Left ventricle myocardium inferior (tissue), 1 donor: ENCODE measurements at places on chromosomes 7 and 10. TPM values are rescaled to one million over a fixed set of nuclear protein-coding genes. Genes with fewer than 3 reads are reported as not detected.
A peak's percentile ranks its signal among the peaks of the same experiment; 100 is the strongest.

- peaks cover 48% of the 10 kb centered on the region for H3K4me1 ChIP-seq
- no peaks in the 10 kb centered on the region for H3K27me3 ChIP-seq
- peak; percentile 42 for DNase-seq
- H3K36me3 ChIP-seq, result peaks cover 12% of the 10 kb centered on the region
These were observed 527 bp downstream of the AKR1B1 start for GRCh38 chr7:134458341-134458805.

DNA sequence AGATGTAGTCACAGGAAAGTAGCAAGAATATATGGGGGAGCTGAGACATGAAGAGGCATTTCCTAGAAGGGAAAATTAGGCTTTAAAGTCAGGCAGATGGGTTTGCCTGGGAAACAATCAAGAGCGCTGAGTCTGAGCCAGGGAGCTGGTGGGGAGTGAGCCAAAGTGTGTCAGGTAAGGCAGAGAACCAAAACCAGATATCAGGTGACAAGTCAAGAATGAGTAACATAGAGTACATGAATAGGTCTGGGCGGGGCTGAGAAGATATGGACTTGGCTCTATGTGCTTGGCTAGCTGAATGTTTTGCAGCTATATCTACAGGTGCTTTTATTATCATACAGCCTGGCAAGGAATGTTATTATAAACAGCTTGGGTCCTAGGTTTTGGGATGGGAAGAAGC is 49.3 kb downstream of the GPR141 start:
- H3K4me3 ChIP-seq, result no peak overlapping the region
- DNase-seq, result no peak
- no peaks in the 10 kb centered on the region for H3K27me3 ChIP-seq
- H3K4me1 ChIP-seq, result peaks cover 29% of the 10 kb centered on the region
- no peak overlapping the region for H3K27ac ChIP-seq
- H3K36me3 ChIP-seq, result no peaks in the 10 kb centered on the region

GRCh38 chr7:115965236-115965635 is 65.3 kb downstream of the TFEC start:
- no peak for DNase-seq
- H3K27me3 ChIP-seq, result no peaks in the 10 kb centered on the region
- H3K27ac ChIP-seq, result no peak overlapping the region
- H3K4me1 ChIP-seq, result no peaks in the 10 kb centered on the region
- no peak overlapping the region for H3K4me3 ChIP-seq

The OR6V1 gene
- not detected for total RNA-seq

DNA sequence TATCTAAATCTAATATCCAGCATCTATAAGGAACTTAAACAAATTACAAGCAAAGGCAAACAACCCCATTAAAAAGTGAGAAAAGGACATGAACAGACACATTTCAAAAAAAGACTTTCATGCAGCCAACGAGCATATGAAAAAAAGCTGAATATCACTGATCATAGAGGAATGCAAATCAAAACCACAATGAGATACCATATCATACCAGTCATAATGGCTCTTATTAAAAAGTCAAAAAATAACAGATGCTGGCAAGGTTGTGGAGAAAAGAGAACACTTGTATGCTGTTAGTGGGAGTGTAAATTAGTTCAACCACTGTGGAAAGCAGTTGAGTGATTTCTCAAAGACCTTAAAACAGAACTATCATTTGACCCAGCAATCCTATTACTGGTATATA is 334.4 kb upstream of the CACNA2D1 start:
- H3K4me1 ChIP-seq, result no peaks in the 10 kb centered on the region
- no peaks in the 10 kb centered on the region for H3K36me3 ChIP-seq
- no peak for DNase-seq

The ZNF92 gene
- total RNA-seq, result 2.7 TPM

GRCh38 chr10:101285519-101286070 is 56.3 kb upstream of the LBX1 start:
- no peak overlapping the region for H3K27ac ChIP-seq
- DNase-seq, result no peak
- no peaks in the 10 kb centered on the region for H3K36me3 ChIP-seq
- no peak overlapping the region for H3K4me3 ChIP-seq

DNA sequence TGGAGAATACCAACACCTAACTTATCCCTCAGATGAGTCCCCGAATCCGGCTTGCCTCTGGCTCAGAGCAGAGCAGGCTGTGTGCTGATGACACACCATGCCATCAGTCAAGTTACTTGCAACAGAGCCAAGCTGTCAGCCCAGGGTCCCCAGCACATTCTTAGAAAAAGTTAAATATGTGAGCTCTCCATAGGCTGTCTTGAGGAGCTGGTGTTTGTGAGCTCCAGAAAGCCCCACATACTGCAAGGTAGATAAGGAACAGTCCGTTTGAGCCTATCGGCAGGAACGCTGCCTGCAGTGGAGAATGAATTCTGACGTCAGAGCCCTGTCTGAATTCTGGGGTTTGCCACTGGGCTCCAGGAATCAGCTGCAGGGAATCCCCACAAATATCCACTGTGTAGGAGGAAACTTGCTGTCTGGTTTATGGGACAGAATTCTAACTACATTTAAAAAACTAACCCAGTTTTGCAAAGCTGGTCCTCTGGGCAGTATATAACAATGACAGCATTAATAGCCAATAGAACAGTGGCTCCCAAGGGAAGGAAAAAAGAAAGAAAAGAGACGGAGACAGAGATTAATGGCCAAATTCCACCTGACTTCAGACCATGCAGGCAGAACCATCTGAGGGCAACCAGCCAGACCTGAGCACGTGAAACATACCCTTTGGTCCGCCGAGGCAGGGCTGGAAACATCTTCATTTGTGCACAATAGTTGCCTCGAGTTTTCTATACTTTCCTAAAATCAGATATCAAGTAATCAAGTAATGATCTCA is 3.6 kb downstream of the SFXN4 start:
- peak overlapping the region; percentile 17 for H3K27ac ChIP-seq
- H3K4me3 ChIP-seq, result no peak overlapping the region
- H3K27me3 ChIP-seq, result no peaks in the 10 kb centered on the region
- peaks cover 39% of the 10 kb centered on the region for H3K4me1 ChIP-seq
- DNase-seq, result no peak
